Stimulated activated CD4-positive, alpha-beta T cell treated with anti-CD3 and anti-CD28 coated beads, Interleukin-1b, Interleukin-23, amount 100 ng/mL, for 1 hour (primary cell): ENCODE measurements at places on chromosomes 11 and 22.

DNA sequence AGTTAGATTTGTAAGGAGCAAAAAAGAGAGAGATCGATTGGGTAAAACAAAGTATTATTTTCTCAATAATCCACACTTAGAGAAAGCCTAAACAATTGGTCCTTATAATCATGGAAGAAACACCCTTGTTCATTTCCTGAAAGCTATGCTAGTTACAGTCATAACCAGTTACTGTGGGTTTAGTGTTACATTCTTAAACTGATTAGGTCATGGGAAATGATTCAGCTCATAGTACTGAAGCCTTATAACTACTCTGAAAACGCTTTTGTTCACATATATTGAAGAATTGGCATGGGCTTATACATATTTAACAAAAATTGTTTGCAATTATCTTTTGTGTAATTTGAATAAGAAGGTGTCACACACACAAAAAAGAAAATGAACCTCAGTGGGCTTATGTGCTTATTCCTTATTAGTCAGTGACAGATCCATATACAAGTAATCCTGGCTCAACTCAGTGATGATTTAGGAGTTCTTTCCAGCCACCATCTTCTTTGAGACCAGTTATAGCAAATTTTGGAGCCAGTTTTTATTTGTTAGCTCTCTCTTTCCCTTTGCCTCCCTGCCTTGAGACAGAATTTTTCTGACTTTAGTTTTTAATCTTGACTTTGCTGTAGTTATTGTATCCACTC lies 198.5 kb upstream of the CTSC start:
- no peak for DNase-seq

GRCh38 chr11:36848660-36849059 lies 250.6 kb upstream of the RAG2 start:
- DNase-seq: no peak

GRCh38 chr22:20390394-20390907 lies 3.5 kb upstream of the ZNF74 start:
- DNase-seq: no peak

GRCh38 chr11:91947215-91947820 lies 277.3 kb upstream of the FAT3 start:
- DNase-seq: no peak

GRCh38 chr22:28171712-28172111 lies 252.7 kb upstream of the PITPNB start:
- no peak for DNase-seq

DNA sequence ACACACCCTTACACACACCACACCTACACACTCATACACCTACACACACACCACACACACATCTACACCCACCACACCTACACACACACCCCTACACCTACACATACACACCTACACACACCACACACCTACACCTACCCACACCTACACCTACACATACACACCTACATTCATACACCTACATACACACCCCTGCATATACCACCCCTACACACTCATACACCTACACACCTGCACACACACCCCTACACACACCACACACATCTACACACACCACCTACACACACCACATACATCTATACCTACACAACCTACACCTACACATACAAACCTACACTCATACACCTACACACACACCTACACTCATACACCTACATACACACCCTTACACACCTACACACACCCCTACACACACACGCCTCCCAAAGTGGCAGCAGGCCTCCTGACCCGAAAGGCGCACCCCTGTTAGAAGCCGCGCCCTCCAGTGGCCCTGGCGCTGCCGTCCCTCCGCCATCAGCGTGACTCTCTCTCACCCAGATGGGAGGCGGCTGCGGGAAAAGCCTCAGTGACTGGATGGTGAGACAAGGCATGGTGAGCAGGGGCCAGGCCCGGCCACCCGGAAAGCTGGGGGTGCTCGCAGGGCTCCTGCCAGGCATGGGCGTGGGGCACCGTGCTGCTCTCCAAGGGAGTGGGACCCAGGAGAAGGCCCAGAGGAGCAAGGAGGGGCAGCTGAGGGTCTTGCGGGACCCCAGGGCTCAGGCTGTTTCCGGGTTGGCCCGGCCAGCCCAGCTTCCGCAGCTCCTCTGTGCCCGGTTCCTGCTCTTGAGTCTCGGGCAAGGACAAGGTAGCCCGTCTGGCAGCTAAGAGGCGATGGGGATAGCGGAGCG lies 37.0 kb upstream of the HMOX1 start:
- no peak for DNase-seq

GRCh38 chr11:68337399-68337835 lies 25.0 kb downstream of the LRP5 start:
- DNase-seq: no peak

GRCh38 chr22:37803639-37804351 lies 3.9 kb upstream of the GCAT start:
- no peak for DNase-seq

DNA sequence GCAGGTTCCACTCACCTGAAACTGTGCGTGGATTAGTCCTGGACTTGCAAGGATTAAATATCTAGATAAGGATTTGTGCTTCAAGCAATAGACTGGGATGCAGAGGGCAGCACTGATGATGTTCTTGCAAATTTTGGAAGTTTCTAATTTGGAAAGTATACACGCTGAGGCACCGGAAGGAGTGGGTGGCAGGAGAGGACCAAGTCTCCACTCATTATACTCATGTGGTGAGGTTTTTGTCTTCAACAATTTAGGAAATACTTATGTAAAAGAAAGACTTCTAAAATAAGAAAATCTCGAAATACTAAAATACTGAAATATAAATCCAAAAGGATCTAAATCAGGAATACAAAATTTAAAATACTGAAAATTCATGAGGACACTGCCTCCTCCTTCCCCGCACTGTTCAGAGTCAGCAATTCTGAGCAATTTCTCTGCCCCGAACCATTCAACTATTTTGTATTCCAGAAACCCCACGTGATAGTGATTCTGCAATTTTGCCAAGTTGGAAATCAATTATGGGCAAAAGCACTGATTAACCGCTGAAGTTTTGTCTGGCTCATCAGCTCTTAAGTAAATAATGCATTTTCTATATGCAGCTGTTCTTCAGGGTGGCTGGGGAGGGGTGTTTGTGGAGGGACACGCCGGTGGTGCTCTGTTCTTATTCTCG lies 47.0 kb upstream of the CLMP start:
- DNase-seq: no peak

GRCh38 chr22:35306350-35306967 lies 6.8 kb downstream of the TOM1 start:
- DNase-seq: no peak

- no peak for DNase-seq
Observed at GRCh38 chr11:108574675-108575074, 18.9 kb downstream of the EXPH5 start.

GRCh38 chr11:69209038-69209350 lies 53.3 kb downstream of the SMIM38 start:
- no peak for DNase-seq

DNA sequence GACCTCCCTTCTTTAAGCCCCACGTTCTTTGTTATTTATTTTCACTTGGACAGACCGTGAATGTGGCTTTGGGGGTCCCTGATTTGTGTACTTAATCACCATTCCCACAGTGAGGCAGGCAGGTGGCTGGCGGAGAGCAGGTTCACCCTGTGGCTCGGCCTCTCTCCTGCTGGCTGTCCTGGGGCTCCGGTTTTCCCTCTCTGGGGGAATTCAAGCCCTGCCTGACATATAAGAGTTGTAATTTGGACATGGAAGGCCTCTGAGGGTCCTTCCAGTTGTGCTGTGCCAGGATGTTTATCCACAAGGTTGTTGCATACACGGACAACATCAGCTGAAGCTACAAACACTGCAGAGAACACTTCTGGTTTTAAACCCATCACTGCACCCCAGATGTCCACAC lies 824.5 kb downstream of the TBC1D22A start:
- no peak for DNase-seq

- DNase-seq: no peak
Observed at GRCh38 chr22:41725510-41726110, 26.3 kb downstream of the MEI1 start.

- no peak for DNase-seq
Observed at GRCh38 chr11:127136438-127136837, 135.9 kb upstream of the KIRREL3 start.

GRCh38 chr22:20083157-20083890 lies 3.3 kb downstream of the DGCR8 start:
- no peak for DNase-seq

DNA sequence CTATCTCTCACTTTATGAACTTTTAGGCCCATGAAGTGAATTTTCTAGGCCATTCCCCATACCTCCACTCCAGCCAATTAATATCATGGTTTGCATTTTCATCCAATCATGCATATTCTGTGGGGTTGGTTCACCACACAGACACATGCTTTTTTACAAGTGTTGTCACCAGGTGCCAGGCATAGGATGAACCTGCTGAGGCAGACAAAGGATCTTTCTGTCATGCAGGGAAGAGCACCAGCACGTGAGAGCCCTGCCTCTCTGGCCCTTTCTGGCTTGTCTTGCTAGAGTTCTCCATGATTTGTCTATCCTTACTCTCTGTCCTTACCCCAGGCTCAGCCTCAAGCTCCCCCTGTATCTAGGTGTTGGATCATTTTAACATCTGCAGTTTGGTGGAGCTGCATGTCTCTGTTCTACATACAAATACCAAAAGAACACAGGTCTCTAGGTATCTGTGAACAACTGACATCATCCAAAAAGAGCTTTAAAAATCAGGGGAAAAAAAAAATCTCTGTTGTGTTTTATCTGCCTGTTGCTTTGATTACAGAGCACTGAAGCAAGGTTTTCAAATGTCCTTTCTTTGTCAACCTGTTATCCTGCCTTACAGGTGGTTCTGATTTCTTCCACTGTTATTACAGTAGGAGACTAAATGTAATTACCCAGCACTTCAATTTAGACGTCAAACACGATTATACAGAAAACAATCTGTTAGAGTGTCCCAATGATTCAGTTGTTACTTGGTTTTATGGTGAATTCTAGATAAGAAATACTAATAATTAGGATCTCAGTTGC lies 58.4 kb upstream of the GRAMD1B start:
- no peak for DNase-seq

- no peak for DNase-seq
Observed at GRCh38 chr22:33299245-33299956, 241.2 kb upstream of the SYN3 start.

DNA sequence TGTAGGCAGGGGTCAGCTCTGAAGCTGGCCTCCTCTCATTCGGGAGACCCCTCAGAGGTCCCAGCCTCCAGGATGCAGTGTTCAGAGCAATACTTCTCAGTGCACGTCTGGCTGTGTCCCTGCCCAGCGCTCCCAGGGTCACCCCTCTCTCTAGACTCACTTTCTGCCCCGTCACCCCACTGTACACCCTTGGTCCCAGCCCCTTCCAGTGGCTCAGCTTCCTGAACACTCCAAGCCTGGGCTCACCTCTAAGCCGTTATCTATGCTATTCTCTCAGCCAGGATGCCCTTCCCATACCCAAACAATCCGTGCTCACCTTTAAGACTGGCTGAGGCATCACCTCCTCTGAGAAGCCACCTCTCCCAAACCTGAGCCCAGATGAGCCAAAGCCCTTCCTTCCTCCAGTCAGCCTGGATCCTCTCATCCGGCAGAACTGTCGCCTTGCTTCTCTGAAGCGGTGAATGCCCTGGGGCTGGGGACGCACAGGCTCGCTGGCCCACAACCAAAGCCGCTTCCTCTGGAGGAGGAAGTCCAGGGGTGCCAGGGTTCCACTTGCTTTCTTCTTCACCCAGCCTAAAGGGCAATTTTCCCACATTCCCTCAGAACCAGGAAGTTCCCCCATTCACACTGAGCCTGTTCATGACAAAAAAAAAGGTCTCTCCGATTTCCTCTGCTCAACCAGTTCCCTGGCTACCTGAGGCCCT lies 13.7 kb upstream of the CDKN1C start:
- no peak for DNase-seq

DNA sequence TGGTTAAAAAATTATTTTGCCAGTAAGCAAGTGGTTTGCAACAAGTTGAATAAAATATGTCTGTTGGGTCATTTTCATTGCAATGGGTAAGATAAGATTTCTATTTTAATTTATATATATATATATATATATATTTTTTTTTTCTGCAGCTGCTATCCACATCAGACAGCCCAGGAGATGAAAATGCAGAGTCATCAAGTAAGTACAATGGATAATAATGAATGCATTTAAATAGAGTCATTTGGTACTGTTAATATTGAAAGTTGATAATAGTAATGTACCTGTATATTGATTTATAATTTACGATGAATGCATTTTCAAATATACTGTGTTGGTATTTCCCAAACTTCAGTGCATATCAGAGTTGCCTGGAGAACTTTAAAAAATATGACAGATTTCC lies 11.5 kb downstream of the BIRC3 start:
- DNase-seq: no peak

DNA sequence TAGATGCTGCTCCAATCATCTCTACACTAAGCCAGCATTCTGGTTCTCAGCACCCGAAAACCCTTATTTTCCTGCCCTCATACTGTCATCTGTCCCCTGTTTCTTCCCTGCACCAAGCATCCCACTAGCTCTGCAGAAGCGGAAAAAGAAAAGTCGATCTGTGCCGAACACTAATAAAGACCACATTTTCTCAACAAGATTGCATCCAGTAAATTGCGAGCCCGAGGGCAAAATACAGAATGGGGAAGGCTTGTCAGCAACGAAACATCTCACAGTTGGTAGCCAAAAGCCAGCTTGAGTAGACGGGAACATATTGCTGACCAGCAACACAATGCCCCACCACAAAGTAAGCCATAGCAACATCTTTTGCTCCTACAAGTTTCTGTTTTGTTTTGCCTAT lies 227.4 kb downstream of the CADM1 start:
- no peak for DNase-seq

DNA sequence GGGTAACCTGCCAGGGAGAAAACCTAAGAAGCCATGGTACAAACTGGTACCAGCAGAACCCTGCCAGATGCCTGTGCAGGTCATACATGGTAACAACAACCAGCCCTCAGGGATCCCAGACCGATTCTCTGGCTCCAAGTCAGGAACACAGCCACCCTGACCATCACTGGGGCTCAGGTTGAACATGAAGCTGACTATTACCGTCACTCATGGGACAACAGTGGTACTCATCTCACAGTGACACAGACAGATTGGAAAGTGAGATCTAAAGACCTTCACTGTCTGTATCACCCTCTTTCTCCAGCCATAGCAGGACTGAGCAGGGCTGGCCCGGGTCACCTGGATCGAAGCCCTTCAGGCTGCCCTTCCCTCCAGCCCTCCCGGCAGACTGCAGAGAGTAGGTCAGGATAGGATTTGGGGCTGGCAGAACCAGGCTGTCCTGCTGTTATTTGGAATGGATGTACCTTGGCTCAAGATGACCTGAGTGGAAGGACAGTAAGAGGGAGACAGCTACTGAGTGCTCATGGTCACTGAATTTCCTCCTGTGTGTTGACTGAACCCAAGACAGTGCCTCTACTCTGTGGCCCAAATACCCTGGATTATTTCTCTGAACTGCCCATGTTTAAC lies 94.7 kb downstream of the GGTLC2 start:
- no peak for DNase-seq

DNA sequence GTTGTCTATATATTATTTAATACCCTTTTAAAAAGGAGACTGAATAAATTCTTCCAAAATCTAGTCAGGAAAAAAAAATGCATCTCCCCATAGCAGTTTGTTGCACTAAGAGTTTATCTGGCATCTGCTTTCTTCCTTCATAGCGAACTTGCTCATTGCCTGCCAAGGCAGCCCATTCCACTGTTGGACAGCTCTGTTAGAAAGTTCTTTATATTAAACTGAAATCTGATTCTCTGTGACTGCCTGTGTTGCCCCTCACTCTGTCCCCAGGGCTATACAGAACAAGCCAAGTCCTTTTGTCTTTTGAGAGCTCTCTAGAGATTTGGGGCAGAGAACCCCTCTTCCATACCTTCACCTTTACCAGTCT lies 3.3 kb upstream of the CHRDL2 start:
- DNase-seq: no peak
